Activated CD4-positive, CD25-positive, alpha-beta regulatory T cell (primary cell): ENCODE measurements at places on chromosomes 5 and 9.

- DNase-seq: no peak
These were observed 9.8 kb upstream of the CCDC69 start for GRCh38 chr5:151233616-151234085.

- no peak for DNase-seq
These were observed 362.6 kb downstream of the DNAH5 start for GRCh38 chr5:13581914-13582313.

GRCh38 chr5:142937374-142937773, 167.2 kb downstream of the ARHGAP26 start:
- no peak for DNase-seq

- DNase-seq: no peak
These were observed 121.4 kb downstream of the DPYSL3 start for GRCh38 chr5:147388184-147389108.

DNA sequence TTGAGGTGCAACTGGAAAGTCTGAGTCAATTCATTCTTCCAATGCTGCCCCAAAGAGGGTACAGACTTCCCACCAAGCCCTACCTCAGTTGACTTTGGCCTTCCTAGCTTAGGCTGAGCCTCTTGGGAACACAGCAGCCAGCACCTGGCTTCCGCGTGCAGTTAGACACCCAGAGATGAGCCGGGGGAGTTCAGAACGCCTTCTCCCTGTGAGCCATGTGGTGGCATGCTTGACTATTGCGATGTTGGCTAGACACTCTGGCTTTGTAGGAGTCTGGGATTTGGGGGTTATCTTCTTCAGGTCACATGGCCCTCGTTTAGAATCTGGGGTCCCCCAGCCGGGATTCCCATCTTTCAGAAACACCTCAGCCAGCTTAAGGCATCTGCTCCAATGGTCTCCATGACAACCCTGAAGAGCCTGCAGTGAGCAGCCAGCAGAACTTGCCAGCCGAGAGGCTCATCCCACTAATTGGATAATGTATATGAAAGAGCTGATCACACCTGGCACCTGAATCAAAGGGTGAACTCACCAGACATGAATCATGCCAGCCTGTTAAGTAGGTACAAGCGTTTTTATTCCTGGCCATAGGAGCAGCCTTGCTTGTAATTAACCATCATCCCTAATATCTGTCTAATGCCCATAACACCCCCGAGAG, 167.5 kb downstream of the SYK start:
- DNase-seq: no peak

DNA sequence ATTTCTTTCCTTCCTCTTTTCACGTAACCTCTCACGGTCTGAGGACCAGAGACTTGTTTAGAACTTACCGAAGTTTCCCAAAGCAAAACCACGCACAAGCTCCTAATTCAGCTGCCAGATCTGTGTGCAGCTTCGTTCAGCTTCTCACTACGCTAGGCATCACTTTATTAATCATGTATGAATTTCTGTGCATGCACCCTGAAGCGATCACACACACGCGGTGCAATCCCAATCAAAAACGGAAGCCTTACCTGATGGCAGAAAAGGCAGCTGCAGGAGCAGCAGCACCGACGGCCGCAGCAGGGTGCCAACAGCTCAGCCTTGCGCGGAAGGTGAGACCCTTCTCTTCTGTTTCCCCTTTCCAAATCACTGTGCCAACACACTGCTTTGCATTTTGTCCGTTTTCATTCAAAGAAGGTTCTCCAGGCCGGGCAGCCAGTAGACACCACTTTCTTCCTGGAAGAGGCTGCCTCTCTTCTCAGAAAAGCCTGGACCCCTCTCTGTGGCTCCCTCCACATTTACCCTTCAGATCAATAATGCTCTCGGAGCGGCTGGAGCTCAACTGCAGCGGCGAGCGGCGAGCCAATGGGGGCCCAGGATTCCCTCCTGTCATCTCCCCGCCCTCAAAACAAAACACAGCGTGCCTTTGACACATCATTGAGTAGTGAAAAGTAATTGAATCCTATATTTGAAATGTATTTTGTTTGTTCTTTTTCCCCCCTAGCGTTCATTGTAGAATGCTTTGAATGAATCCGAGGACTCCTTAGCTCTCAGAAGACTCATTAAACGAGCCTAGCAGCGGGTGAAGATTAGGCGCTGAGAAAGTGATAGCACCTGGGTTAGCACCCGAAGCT, at the start of gene CDH12:
Gene CDH12, minus strand, starts transcription at position 538 of the 854 bp plus-strand sequence.
- DNase-seq: no peak
